ENCODE measurements at places on chromosomes 16 and 17.

- DNase-seq, result no peak
These were observed 15.5 kb upstream of the SNTB2 start for GRCh38 chr16:69171325-69172084.

- no peak for DNase-seq
These were observed 182.3 kb downstream of the TMEM132E start for GRCh38 chr17:34761646-34762045.

- DNase-seq, result no peak
These were observed 1.8 kb upstream of the TENT4B start for GRCh38 chr16:50151322-50151721.

DNA sequence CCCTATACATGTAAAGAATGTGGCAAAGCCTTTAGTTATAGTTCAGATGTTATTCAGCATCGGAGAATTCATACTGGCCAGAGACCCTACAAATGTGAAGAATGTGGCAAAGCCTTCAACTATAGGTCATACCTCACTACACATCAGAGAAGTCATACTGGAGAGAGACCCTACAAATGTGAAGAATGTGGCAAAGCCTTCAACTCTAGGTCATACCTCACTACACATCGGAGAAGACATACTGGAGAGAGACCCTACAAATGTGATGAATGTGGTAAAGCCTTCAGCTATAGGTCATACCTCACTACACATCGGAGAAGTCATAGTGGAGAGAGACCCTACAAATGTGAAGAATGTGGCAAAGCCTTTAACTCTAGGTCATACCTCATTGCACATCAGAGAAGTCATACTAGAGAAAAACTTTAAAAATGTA, 42.5 kb downstream of the ZNF267 start:
- no peak for DNase-seq

DNA sequence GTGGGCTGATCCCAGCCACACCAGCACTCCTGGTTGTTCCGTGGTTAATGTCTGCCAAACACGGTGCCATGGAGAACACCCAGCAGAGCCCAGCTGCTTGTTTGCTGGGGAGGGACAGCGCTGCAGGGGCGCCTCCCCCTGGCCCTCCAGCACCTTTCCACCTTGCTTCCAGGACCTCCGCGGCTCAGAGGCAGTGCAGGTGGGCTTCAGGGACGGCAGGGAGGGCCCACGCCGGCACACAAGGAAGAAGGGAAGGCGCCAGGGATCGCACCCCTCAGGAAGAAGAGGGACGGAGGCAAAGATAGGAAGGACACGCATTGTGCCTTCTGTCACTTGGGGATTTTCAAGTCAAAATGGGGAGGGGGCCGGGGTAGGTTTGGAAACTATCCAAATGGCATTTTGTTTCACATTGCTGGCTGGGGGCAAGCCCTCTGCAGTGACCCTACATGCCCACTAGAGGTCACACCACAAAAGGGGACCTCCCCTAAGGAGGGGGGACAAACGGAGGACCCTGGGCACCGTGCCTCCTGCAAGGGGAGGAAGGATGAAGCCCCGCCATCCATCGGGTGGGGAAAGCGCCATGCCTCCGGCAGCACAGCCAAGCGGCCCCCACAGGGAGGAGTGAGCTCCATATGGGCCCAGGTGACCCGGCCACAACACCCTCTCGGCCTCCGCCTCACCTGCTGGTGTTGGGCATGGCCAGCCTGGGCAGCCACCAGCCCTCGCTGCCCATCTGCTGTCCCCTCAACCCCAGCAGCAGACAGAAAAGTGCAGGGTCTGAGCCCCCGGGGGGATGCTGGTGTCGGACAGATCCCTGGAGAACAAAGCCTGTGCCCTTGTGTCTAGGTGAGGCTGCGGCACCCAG, 7.5 kb upstream of the C16orf95 start:
- no peak for DNase-seq

GRCh38 chr16:5187402-5187952, 89.9 kb upstream of the EEF2KMT start:
- DNase-seq, result no peak

DNA sequence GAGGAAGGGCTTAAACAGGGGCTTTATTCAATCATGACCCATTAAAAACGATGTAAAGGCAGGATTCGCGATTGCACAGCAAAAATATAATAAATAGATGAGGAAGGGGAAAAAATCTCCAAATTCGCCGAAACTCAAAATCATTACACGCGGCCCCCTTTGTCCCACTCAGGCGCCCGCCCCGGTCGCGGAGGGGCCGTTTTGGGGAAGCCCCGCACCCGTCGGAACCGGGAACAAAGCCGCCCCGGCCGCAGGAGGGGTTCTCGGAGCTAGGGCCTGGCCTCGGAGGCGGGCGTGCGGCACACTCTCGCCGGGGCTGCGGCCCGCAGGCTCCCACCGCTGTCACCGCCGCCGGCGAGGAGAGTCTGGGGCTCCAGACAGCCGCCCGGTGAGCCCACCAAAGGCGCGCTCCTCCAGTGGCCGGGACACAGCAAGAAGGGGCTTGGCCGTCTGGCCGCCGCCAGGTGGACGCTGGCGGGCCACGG, 521 bp downstream of the C16orf87 start:
- DNase-seq, result no peak

DNA sequence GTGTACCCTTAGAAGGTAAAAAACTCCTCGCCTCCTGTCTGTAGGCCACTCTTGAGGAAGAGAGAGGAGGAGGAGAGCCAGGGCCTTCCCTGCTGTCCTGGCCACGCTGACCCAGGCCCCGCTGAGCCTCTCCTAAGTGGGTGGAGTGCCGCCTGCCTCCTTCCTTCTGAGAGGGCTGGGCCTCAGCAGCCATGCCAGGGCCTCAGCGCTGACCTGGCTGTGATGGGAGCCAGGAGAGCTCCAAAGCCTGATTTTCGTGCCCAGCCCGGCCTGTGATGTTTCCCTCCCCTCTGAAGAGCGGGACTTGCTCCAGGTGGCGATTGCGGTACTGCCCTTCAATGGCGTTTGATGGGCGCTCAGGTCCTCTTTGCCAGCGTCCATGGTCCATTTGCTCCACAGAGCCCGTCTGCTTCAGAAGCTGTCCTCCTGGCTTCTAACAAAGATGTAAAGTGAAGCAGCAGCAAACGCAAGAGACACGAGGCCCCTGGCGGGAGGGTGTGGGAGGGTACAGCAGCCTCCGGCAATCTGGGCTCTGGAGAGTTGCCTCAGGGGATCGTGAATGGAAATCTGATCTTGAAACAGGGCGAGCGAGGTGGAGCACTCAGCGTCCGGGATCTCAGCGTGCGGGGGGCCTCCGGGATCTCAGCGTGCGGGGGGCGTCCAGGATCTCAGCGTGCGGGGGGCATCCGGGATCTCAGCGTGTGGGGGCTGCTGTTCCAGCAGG, 93.5 kb downstream of the NPIPB11 start:
- DNase-seq, result no peak

DNA sequence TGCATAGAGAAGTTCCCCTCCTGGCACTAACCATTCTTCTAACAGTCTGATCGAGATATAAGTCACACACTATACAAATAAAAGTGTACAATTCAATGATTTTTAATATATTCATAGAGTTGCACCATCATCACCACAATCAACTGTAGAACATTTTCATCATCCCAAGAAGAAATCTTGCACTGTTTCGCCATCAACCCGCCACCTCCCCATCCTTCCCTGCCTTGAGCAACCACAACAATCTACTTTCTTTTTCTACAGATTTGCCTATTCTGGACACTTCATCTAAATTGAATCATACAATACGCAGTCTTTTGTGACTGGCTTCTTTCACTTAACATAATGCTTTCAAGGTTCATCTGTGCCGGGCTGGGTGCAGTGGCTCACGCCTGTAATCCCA, 33.0 kb upstream of the GUCY2D start:
- DNase-seq, result no peak

DNA sequence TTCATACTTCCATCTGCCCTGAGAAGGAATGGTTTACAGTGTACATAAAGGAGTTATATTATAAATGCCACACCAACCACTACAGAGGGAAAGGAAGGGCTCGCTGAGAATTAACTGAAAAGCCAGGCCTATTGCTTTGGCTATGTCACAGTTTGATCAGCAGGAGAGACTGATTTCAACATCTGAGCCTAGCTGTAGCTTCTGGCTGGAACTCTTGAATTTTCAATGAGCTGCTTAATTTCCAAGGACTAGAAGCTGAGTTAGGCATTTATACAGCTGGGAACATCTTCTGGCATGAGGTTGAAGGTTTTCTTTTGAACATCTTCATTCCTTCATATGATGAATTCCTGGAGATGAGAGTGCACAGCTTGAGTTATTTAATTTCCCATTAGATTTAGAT, 47.6 kb upstream of the GNAO1 start:
- DNase-seq, result no peak

DNA sequence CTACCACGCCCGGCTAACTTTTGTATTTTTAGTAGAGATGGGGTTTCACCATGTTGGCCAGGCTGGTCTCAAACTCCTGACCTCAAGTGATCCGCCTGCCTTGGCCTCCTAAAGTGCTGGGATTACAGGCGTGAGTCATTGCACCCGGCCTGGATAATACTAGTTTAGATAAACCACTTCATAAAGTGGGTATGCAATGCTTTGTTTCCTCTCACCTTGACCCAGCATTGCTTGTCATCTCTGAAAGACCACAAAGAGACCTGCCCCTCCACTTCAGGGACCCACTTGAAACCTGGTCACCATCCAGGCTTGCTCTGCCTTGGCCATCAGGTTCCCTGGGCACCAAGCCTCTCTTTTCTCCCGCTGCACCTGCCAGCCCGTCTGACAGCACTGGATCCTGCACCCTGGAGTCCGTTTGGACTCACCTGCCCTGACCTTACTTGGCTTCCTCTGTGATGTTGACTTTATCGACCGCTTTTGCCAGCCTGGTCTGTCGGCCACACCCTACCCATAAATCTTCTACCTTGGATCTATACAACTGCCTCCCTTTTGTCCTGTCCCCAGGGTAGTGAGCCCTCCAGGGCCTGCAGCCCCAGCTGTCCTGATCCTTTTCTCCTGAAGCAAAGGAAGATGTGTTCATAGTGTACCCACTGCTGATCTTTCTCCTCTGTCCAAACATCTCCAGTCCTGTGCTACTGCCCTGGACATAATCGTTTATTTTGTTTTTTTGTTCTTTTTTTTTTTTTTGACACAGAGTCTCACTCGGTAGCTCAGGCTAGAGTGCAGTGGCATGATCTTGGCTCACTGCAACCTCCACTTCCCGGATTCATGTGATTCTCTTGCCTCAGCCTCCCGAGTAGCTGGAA, 12.7 kb upstream of the ZG16 start:
- DNase-seq, result no peak

DNA sequence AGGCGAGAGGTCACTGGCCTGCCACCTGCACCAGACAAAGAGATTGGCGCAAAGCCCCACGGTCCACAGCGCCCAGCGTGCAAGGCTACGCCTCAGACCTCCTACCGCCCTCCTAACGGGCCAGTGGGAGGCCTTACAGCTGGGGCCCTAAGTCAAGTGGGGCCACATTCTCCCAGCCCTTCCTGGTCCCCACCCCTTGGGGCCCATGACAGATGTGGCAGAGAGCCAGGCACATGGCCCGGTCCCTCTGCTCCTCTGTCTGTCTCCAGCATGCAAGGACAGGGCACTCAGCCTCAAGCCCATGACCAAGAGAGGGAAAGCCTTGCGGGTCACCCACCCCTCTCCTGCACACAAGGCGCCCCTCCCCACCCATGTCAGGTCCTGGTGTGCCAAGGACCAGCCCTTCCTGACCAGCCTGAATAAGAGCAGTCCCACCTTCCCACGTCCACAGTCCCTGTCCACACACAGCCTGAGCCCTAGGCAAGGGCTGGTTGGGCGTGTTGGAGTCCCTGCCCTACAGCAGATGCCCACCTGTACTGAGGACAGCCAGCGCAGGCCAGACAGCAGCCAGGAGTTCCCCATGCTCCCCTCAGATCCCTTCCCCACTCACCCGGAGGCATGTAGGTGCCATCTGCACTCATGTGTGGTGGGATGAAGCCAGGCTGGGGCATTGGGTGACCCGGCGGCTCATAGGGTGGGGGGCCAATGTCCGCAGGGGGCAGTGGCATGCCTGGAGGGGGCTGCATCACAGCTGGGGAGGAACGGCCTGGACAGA, 25.3 kb downstream of the CDIP1 start:
- no peak for DNase-seq

DNA sequence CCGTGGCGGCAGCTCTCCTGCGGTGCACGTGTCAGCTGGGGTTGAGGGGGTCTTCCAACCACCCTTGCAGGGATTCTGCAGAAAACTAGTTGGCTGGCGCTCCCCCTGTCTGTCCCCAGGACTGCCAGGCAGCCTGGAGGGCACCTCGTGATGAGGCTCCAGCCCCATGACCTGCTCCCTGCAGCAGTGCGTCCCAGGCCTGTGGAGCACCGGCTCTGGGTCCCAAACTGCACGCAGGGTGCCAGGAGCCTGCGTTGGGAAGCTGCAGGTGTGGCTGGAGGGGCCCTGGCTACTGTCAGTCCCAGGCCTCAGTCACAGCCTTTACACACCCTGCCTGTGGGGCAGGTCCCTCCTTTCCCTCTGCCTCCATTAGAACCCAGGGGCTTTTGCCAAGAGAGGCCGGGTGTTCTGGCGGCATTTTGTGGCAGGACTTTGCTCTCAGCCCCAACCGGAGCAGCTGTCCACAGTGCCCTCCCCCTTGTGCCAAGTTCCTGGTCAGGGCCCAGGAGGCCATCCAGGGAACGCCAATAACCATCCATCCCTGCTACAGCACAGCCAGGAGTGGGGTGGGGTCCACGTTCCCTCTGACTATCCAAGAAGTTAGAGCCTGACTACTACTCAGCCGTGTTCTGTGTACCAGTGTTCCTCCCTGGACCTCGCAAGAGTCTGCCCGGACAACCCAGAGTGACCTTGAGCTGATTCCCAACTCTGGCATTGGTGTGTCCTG, 9.2 kb downstream of the CHMP6 start:
- no peak for DNase-seq

DNA sequence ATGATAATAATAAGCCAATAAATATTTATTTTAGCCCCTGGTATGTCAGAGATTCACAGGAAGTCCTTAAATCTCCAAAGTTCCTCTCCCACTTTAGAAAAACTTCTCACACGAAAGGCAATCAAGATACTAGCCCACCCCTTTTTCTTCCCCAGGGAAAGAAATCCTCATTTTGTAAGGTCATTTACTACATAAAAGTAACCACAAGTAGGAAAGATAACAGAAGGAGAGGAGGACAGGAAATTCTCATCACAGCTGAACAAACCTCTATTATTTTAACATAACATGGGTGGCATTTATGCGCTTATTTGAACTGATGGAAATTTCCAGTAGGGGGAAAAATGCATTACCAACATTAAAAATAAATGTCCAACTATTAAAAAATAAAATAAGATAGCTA, 3.4 kb downstream of the FAM222B start:
- DNase-seq, result no peak

DNA sequence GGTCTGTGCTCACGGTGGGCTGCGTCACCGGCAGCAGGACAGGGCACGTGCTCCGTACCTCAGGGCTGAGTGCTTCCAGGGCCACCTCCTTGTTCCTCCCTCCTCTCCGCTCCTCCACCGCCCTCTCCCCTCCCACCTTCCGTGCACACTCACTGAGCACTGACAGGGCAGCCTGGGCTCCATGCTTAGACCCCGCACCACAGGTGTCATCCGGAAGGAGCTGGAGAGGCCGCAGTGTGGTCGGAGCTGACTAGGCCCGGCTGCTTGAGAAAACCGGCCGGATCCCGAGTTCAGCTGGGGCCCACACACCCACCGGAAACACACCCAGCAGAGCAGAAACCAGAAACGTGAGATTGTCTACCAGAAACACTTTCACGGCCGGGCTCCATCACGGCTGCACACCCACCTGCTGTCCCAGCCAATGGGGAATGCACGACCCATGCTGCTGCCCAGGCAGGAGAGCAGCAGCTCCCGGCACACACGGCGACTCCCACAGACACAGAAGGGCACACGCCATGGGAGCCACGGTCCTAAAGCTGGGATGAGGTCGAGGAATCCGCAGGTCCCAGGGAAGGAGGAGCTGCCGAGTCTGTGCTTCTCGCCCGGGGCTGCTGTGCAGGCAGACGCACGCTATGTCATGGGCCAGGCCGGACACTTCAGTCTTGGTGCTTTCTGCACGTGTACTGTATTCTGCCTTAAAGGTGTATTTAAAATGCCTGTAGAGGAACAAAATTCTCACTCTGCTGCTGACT, 55.0 kb upstream of the ZNF469 start:
- DNase-seq, result no peak
